ENCODE measurements at places on chromosomes 11 and 22.

DNA sequence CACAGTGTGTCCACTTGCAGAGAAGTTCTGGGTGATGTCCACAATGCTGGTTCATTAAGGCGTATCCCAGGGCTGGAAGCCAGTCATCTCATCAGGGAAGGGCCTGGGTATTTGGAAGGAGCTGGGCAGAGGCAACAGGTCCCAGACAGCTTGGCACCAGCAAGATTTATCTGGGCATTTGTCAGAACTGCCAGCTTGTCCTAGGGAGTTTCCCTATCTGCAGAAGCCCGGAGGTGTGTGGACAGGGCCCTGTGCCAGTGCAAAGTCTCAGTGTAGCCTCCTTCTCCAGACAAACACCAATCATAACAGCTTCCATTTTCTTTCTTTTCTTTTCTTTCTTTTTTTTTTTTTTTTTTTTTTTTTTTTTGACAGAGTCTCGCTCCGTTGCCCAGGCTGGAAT lies 125.3 kb upstream of the TIMP3 start:
- DNase-seq, result no peak

GRCh38 chr22:35987487-35987886 lies 41.1 kb downstream of the RBFOX2 start:
- no peak for DNase-seq

- no peak for DNase-seq
These were observed 56.1 kb downstream of the HSD17B12 start for GRCh38 chr11:43736502-43737200.

- DNase-seq, result no peak
These were observed 6.4 kb upstream of the IFITM3 start for GRCh38 chr11:326842-327580.

DNA sequence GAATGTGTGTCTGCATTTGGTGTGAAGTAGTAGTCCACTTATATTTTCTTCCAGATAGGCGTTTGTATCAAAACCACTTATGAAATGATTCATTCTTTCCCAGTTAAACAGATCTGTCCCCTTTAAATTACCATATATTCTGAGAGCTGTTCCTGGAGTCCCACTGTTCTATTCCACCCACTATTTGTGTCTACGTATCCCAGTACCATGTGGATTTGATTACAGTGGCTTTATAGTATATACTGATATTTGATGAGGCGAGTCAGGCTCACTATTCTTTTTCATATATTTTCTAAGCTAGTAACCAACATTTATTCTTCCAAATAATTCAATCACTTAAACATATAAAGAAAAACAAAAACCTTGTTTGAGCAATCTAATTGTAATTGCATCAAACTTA lies 81.9 kb upstream of the RASSF10 start:
- no peak for DNase-seq
